GM13977 (cell line): ENCODE measurements at places on chromosomes 1 and 21.

DNA sequence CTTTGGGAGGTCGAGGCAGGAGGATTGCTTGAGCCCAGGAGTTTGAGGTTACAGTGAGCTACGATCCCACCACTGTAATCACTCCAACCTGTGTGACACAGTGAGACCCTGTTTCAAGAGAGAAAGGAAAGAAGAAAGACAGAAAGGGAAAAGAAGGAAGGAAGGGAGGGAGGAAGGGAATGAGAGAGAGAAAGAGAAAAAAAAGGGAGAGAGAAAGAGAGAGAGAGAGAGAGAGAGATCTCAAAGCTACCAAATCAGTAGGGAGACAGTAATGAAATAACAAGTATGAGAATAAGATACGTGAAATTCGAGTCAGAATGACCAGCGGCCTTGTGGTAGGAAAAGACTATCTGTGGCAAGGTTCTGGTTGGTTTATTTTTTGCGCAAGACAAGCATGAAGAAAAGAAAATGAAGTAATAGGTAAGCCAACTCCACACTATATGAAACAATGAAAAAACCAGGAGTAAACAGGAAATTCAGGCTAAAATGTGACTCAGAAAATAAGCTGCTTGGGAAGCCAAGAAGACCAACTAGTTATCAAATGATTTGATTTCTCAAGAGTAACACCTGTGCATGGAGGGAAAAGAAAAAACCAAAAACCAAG lies 8.9 kb downstream of the MTF1 start:
- no peak for DNase-seq

- DNase-seq, result no peak
Measured at GRCh38 chr1:108107658-108108057, 92.5 kb downstream of the SLC25A24 start.

DNA sequence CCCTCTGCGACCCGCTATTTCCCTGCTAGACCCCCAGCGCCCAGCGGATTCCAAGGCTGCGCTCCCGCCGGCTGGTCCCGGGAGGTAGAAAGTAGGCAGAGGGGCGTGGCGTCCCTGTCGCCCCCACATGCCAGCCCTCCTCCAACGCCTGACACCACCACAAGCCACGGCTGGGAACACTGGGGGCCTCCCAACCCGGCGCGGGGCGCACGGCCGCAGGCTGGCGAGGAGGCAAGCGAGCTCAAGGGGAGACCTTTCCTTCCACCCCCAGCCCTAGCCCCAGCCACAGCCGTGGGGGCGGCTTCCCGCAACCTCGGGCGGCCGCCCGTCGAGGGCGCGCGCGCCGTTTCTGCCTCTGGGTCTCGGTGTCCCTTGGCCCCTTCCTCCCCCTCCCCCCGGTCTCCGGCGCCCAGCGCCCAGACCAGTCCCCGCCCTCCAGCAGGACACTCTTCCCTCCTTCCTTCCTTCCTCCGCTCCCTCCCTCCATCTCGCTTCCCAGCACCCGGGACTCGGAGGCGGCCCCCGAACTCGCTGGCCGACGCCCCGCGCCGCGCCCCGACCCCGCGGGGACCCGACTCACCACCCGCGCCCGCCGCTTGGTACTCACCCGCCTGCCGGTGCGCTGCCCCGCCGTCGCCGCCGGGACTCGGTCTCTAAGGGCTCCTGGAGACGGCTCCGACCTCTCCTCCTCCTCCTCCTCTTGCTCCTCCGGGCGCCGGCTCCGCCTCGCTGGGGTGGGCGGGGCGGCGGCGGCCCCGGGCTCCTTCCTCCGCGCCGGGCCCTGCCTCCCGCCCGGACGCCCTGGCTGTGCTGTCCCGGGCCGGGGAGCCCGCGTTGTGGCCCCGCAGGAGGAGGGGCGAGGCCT lies at the start of gene GNG12:
TSS of gene GNG12 (minus strand) at position 731 of the 865 bp plus-strand sequence. CDS start 125,781 bp downstream, outside the sequence.
- peak; percentile 68 for DNase-seq

DNA sequence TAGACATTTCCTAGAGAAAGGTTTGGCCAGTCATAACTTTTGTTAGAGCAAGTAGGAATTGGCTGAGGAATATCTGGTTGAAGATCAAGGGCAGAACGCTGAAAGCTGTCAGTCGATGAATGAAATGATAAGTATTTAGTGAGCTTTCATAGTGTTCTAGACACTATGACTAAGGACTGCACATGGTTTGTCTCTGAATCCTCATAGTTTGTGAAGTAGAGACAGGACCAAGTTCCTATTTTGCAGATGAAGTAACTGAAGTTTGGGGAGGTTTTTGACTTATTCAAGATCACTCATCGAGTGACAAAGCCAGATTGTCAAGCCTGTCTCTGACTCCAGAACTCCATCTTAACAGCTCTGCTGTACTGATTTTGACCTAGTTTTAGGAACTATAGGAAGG lies 4.7 kb downstream of the ELOA start:
- DNase-seq, result no peak

DNA sequence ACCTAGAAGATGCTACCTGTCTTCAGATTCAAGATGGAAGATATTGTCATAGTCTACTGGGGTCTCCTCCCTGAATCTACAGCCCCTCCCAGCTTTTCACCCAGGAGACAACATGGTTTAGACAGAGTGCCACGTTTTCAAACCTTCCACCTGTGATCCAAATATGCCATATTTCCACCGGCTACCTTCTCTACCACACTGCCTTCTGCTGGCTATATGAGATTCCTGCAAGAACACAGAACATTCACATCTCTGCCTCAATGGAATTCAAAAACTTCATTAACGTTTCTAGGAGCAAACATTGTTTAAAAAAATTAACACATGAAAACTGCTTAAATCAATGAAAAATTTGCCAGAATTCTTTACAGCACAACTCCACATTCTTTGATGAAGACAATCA lies 12.9 kb upstream of the LELP1 start:
- no peak for DNase-seq

DNA sequence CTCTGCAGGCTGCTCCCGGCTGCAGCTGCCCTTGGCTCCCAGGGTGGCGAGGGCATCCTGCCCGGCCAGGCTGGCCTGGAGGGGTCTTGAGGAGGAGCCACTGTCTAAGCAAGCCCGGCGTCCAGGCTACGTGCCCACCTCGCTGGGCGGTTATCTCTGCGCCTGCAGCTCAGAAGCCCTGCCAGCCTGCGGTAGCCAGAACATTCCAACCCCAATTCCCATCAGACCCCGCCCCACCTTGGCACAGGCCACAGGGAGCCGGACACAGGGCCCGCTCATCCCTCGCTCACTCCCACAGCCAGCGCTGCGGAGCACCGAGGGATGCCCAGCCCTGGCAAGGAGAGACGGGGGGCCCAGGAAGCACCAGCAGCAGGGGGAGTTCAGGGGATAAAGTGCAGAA lies 53.9 kb downstream of the MEGF6 start:
- DNase-seq, result no peak

GRCh38 chr1:70727886-70728489 lies 316.9 kb downstream of the CTH start:
- DNase-seq, result no peak

- DNase-seq, result no peak
Measured at GRCh38 chr1:1373815-1374588, 1.0 kb downstream of the AURKAIP1 start.

DNA sequence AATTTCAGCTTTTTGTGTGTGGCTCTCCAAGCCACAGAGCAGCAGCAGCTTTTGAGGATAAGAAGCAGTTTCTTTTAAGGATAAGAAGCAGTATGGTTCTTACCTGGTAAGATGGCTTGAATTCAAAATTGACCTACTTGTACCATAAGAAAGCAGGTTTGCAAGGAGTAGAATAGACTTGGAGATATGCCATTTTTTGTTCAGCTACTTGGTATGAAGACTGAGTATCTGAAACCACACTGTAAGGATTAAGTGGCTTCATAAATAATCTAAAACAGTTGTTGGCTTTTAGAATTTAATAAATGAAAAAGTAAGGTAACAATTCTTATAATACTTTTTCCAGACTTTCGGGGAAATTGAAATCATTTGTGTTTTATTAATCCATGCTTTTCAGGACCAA lies 74.2 kb downstream of the ATF6 start:
- DNase-seq, result no peak

GRCh38 chr1:178143730-178144690 lies 50.1 kb downstream of the RASAL2 start:
- no peak for DNase-seq

- no peak for DNase-seq
Measured at GRCh38 chr1:7186382-7187111, 401.3 kb downstream of the CAMTA1 start.

DNA sequence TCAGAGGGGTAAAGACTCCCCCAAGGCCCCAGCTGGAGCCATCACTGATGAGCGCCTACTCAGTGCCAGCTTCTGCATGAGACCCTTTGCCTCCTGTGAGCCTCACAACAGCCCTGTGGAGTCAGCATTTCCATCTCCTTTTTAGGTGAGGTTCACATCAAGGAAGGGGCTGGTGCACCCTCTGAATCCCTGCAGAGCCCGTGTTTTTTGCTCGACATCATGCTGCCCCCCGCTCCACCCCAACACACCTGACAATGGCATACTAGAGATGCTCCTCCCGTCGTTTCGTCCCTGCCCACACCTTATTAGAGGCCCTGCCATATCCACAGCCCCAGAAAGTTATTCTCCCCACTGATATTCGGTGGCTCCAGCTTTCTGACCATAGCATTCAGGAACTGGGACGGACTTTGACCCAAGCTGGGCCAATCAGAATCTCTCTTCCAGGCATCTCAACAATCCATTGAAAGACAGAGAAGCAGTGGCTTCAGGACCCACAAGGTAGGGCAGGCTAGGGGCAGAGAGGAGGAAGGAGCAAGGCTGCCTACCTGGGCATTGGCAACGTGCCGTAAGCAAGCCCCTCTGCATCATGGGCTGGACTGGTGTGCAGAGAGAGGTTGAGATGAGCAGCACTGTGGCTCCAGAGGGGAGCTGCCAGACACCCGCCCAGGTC lies 32.7 kb downstream of the EPHA10 start:
- DNase-seq, result no peak

DNA sequence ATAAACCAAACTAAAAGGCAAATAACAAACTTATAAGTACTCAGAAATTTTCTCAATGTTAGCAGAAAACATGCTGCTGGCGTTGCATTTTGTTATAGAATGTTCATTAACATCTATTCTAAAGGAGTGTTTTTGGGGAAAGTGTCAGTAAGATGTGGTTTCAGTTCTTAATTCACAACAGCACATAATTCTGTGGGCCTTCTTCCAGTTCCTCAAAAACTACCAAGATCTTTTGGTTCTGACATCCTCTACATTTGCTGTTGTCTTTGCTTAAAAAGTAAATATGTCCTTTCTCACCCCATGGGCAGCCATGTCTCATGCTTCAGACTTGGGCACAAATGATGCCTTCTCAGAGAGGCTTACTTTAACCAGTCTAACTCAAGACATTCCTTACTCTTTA lies 152.5 kb downstream of the CDC7 start:
- no peak for DNase-seq

- DNase-seq, result no peak
Measured at GRCh38 chr21:30349572-30349971, 1.2 kb upstream of the KRTAP23-1 start.

DNA sequence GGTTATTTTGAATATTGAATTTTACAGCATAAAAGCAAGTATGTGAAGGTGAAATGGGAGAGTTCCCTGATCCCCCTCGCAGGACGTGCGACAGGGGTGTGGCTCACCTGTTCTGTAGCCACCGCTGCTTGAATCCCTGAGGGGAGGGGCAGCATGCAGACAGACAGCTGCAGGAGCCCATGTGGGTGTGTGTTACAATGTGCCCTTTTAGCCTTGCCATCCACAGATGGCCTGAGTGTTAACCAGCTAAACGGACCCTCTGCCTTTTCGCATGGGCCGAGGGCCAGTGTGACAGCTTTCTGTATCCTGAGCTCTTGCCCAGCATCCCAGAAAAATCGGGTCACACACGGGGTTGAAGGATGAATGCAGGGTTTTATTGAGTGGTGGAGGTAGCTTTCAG lies 43.3 kb downstream of the JAM2 start:
- no peak for DNase-seq

- DNase-seq, result no peak
Measured at GRCh38 chr1:15343729-15344128, 66.0 kb upstream of the EFHD2 start.

- DNase-seq, result no peak
Measured at GRCh38 chr1:9671377-9672140, 20.0 kb downstream of the PIK3CD start.

GRCh38 chr1:61255358-61255703 lies 173.0 kb downstream of the NFIA start:
- DNase-seq, result no peak

- peak; percentile 86 for DNase-seq
Measured at GRCh38 chr1:23619299-23620188, 60.2 kb upstream of the ID3 start.
